ENCODE measurements at places on chromosomes 12 and 14.

GRCh38 chr12:57626111-57626920 is 6.7 kb downstream of the B4GALNT1 start:
- H3K36me3 ChIP-seq = no peaks in the 10 kb centered on the region
- peaks cover 4% of the 10 kb centered on the region for H3K4me1 ChIP-seq
- H3K4me3 ChIP-seq = no peak overlapping the region
- no peak overlapping the region for H3K27ac ChIP-seq
- DNase-seq = no peak
- H3K27me3 ChIP-seq = peaks cover 100% of the 10 kb centered on the region

DNA sequence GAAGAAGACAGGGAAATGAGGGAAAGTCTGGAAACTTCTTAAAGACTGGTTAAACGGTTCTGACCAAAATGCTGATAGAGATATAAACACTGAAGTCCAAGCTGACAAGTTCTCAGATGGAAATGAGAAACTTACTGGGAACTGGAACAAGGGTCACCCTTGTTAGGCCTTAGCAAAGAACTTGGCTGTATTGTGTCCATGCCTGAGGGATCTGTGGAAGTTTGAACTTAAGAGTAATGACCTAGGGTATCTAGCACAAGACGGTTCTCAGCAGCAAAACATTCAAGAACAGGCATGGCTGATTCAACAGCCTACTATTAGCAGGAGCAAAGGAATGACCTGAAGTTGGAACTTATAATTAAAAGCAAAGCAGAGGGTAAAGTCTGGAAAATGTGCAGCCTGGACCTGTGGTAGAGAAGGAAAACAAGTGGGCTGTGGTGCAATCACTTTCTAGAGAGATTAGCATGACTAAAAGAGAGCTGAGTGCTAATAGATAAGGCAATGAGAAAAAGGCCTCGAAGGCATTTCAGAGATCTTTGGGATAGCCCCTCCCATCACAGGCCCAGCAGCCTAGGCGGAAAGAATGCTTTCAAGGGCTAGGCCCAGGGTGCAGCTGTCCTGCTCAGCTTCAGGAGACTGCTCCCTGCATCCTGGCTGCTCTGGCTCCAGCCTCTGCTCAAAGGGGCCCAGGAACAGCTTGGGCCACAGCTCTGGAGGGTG is 60.3 kb downstream of the ATP2B1 start:
- peaks cover 27% of the 10 kb centered on the region for H3K4me1 ChIP-seq
- no peaks in the 10 kb centered on the region for H3K27me3 ChIP-seq
- no peaks in the 10 kb centered on the region for H3K36me3 ChIP-seq
- H3K4me3 ChIP-seq = no peak overlapping the region
- H3K27ac ChIP-seq = no peak overlapping the region
- DNase-seq = peak; percentile 58

DNA sequence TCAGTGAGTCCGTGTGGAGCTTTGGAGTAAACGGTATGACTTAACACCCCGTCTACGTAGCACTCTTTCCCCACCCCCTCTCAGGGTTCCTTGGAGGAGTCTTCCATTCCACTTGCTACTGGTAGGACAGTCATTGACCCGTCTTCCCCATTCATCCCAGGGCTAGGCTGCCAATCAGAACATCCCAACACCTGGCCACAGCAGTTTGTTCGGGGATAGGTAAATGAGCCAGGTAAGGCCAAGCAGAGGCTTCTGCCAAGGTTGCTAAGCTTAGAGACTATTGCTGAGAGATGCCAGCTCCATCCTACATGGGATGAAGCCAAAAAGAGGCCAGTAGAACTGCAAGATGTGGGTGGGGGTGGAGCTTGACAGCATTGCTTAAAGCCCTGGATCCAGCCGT is 130.8 kb downstream of the BCL11B start:
- H3K27ac ChIP-seq = no peak overlapping the region
- no peak for DNase-seq
- no peaks in the 10 kb centered on the region for H3K27me3 ChIP-seq
- no peak overlapping the region for H3K4me3 ChIP-seq
- no peaks in the 10 kb centered on the region for H3K4me1 ChIP-seq

- no peak overlapping the region for H3K27ac ChIP-seq
- DNase-seq = no peak
- no peaks in the 10 kb centered on the region for H3K4me1 ChIP-seq
- H3K4me3 ChIP-seq = no peak overlapping the region
Measured at GRCh38 chr12:51579321-51579850, 11.6 kb upstream of the SCN8A start.

DNA sequence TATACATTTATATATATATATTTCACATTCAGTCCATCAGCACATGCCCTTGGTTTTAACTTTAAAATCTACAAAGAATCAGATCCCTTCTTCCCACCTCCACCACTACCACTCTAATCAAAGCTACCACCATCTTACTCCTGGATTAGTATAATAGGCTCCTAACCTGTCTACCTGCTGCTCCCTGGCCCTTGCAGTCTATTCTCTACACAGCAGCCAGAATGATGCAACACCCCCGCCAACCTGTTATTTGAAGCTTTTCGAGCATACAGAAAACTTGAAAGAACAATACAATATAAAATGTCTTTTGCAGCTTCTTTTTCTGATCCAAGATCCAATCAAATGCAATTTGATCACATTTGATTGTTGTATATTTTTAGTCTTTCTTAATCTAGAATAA is 165.9 kb upstream of the HMGA2 start:
- no peaks in the 10 kb centered on the region for H3K4me1 ChIP-seq
- no peak for DNase-seq
- no peak overlapping the region for H3K27ac ChIP-seq

DNA sequence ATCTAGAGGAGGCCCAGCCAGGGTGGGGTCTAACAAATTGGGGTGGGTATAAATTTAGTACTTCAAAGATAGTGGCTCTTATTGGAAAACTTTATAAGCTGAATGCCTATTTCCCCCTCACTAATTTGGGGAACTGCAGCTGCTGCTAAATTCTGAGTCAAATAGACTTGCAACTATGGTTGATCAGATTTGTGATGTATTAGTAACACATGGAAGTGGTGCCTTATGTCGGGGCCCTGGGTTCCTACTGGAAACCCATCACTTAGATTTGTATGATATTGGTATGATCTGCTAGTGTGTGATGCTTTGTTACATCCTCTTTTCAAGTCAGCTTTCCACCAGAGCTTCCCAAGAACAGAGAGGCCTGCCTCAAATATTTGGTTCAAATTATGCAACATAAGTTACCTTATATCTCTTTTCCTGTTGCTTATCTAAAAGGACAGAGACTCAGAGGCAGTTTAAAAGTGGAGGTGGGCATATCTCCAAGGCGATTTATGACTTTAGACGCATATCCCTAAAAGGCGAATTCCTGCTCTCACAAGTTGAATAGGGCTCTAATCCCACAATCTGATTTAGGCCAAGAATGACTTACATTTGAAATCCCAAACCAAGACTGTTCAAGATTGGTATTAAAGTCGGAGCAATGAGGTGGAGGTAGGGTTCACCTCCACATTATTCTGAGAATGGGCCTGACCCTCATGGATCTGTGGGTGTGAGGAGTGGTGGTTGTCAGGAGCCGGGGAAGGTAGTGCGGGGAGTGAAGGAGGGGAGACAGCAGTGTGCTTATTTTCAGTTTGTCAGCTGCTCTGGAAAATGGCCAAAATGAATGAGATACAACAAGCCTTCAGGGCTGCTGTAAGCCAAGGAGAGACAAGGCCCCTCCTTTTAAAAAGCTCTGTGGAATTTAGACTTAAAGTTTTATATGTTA is 425.8 kb downstream of the RAD51B start:
- no peak overlapping the region for H3K4me3 ChIP-seq
- no peak overlapping the region for H3K27ac ChIP-seq
- H3K4me1 ChIP-seq = peaks cover 53% of the 10 kb centered on the region
- no peak for DNase-seq

DNA sequence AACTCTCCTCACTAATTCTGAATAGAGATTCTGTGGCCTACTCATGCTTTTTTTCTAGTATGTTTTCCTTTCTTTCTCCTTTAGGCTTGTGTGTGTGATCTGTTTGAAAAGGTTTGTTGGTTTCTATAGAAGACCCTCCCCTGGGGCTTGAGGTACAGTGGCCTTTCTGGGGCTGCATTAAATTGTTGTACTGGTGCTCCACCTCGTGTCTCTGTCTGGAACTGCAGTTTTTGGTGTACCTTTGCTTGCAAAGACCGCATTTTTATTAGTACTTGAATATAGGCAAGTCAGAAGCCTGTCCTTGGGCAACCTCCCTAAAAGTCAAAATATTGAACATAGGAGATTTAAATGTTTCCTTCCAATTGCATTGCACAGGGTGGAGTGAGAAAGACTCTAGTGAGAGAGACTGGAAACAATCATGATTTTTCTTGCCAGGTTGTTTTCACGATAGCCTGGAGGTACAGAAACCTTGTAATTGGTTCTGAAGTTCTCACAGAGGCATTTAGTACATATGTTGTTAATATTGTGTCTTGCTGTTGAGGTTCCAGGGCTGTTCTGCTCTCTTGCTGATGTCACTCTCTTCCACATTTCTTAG is 39.0 kb downstream of the SLCO1B1 start:
- no peaks in the 10 kb centered on the region for H3K27me3 ChIP-seq
- H3K36me3 ChIP-seq = no peaks in the 10 kb centered on the region
- H3K4me3 ChIP-seq = no peak overlapping the region
- peak; percentile 86 for DNase-seq
- no peak overlapping the region for H3K27ac ChIP-seq

DNA sequence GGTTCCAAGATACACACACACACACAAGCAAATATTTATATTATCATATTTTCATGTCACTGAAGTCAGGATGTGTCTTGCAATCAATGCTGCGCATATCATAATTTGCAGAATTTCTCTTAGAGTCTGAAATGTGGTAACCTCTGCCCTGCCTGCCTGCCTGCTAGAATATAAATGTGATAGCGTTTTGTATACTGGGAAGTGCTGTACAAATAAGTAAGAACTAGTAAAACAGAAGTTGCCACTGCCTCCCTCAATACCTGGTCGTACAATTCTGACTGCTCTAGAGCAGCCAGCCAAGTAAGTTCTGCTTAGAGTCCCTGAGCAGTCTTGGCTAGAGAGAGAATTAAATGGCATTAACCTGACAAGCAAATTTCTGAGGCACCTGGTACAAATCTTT is 83.9 kb upstream of the NTF3 start:
- H3K4me1 ChIP-seq = peaks cover 30% of the 10 kb centered on the region
- no peak overlapping the region for H3K27ac ChIP-seq
- H3K4me3 ChIP-seq = no peak overlapping the region
- H3K36me3 ChIP-seq = peaks cover 4% of the 10 kb centered on the region

DNA sequence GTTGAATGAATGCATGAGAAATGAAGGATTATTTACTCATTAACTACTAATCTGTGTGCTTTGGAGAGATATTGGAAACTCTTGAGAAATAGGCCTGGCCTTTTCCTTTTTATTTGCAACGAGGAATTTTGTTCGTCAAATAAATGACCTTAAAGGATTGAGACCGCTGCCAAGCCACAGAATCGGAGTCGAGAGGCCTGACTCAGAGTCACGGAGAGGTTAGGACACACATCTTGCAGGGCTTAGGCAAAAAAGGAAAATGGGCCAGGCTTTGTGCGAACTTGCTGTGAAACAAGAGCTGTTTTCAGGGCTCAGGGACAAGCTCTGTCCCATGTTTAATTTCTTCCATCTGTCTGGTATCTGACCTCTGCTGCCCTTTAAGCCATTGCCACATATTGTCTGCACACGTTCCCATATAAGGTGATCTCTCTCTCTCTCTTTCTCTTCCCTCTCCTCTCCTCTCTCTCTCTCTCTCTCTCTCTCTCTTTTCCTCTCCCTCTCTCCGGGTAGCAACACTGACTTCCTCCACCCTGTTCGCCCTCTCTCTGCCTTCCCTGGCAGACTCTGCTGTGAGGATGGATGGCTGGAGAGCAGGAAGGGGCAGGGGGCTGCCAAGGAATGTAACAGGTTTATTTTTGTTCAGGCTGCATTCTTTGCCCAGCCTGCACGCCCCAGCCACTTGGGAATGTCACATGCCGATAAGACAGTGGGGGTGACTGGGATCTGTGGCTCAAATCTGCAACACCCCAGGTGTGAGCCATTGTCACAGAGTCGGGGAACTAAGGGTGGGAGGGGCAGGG is 14.9 kb upstream of the IFT81 start:
- no peak overlapping the region for H3K27ac ChIP-seq
- peaks cover 8% of the 10 kb centered on the region for H3K4me1 ChIP-seq
- H3K27me3 ChIP-seq = no peaks in the 10 kb centered on the region
- peak; percentile 26 for DNase-seq
- H3K36me3 ChIP-seq = no peaks in the 10 kb centered on the region

GRCh38 chr14:34453226-34453625 is 8.8 kb downstream of the SPTSSA start:
- no peaks in the 10 kb centered on the region for H3K36me3 ChIP-seq
- no peak overlapping the region for H3K4me3 ChIP-seq
- no peaks in the 10 kb centered on the region for H3K4me1 ChIP-seq
- DNase-seq = no peak

GRCh38 chr12:54082397-54082892 is 28.8 kb downstream of the HOXC4 start:
- no peaks in the 10 kb centered on the region for H3K4me1 ChIP-seq
- H3K27ac ChIP-seq = no peak overlapping the region
- H3K4me3 ChIP-seq = no peak overlapping the region
- no peaks in the 10 kb centered on the region for H3K36me3 ChIP-seq
- DNase-seq = peak; percentile 55
- H3K27me3 ChIP-seq = peaks cover 100% of the 10 kb centered on the region

DNA sequence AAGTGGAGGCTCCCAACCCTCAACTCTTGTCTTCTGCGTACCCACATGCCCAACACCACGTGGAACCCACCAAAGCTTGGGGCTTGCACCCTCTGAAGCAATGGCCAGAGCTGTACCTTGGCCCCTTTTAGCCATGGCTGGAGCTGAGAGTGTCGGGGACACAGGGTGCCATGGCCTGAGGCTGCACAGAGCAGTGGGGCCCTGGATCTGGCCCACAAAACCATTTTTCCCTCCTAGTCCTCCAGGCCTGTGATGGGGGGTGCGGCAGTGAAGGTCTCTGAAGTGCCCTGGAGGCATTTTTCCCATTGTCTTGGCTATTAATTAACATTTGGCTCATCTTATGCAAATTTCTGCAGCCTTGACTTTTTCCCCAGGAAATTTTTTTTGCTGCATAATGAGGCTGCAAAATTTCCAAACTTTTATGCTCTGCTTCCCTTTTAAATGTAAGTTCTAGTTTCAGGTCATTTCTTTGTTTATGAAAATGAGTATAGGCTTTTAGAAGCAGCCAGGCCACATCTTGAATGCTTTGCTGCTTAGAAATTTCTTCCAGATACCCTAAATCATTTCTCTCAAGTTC is 18.7 kb upstream of the ASPG start:
- H3K36me3 ChIP-seq = no peaks in the 10 kb centered on the region
- H3K4me1 ChIP-seq = no peaks in the 10 kb centered on the region
- no peak overlapping the region for H3K27ac ChIP-seq
- H3K4me3 ChIP-seq = no peak overlapping the region
- H3K27me3 ChIP-seq = no peaks in the 10 kb centered on the region

DNA sequence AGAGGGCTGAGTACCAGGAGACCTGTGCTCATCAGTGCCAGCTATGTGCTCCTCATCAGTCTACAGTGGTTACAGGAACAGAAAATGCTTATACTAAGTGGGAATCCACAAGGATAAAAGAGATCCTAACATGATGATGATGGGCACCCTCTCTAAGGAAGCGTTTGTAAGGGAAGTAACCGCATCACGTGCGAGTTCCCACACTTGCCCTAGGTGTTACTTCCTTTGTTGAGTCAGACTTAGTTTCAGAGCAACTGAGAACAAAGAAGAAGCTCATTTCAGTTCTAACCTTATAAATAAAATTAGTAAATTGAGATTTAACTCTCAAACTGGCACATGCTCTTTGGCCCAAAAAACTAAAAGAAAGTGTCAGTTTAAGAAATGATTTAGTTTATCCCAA is 956.4 kb upstream of the TMEM132C start:
- H3K27ac ChIP-seq = no peak overlapping the region
- DNase-seq = no peak
- no peak overlapping the region for H3K4me3 ChIP-seq
- H3K27me3 ChIP-seq = no peaks in the 10 kb centered on the region
- no peaks in the 10 kb centered on the region for H3K4me1 ChIP-seq

Measured in neural progenitor cell (in vitro differentiated cells).